Globus pallidus (tissue), 1 donor: ENCODE measurements at places on chromosomes 7 and 10.

- DNase-seq, result no peak
These were observed 230.9 kb downstream of the PARD3 start for GRCh38 chr10:34584164-34584563.

DNA sequence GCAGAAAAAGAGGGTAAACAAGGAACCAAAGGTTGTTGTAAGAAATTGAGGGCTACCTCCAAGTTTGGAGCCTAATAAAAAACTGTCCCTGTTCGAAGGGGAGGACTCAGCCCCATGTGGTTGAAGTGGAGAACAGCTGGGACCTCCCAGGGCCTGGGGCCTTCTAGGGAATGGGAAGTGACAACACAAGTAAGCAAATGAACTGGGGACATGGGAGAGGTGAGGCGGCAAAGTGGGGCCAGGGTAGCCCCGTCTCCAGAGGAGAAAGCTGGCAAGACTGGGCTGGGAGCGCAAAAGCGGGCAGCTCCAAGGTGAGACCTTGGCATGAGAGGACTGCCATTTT lies 198.1 kb downstream of the ZNF438 start:
- no peak for DNase-seq

GRCh38 chr10:71244431-71245419 lies 32.4 kb downstream of the UNC5B start:
- DNase-seq, result no peak

GRCh38 chr7:77455321-77455720 lies 39.2 kb upstream of the GSAP start:
- peak; percentile 83 for DNase-seq

GRCh38 chr7:126979722-126980121 lies 273.0 kb downstream of the GRM8 start:
- no peak for DNase-seq

DNA sequence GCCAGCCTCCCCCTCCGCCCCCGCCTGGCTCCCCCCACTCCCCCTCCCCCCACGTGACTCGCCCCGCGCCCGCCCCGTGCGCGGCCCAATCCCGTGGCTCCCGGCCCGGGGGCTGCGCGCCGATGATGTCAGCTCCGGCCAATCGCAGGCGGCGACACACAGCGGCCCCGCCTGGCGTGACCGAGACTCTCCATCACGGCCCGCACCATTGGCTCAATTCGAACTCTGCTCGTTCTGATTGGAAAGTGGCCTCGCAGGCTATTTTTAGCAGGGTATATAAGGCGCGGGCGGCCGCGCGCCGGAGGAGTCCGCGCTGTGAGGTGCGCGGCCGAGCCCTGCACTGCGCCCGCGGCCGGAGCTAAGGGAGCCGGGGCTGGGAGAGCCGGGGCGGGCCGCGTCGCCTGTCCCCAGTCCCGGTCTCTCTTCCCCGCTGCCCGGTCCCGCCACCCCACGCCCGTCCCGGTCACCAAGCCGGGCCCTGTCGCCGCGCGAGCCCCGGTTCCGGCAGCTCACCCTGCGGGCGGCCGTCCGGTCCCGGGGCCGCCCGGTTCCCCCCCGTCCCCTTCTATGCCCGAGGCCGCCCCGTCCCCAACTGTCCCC lies 342 bp upstream of the KLF6 start:
- DNase-seq, result peak; percentile 97

DNA sequence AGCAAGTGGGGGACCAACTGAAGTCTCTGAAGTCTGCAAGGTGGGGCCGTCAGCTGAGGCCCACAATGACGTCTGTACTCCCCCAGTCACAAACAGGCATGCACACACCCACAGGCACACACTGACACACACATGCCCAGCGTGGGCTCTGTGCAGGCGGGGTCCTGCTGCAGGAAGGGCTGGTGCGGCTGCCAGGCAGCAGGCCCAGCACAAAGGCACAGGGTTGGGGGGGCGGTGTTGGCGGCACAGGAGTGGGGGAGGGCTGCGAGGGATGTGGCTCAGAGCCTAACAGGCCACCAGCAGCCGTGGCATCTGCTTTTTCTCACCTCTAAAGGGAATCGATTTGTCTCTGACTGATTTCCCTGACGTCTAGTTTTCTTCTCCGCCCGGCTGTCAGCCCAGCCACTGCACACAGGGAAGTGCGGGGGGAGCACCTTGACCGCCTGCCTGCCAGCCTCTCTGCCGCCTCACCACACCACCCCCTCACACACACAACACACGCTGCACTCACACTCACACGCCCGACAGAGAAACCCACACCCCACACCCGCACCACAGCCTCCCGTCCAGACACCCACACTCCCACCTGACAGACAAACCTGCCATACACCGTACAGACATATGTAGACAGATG lies 43.5 kb upstream of the ZMIZ1 start:
- DNase-seq, result no peak

DNA sequence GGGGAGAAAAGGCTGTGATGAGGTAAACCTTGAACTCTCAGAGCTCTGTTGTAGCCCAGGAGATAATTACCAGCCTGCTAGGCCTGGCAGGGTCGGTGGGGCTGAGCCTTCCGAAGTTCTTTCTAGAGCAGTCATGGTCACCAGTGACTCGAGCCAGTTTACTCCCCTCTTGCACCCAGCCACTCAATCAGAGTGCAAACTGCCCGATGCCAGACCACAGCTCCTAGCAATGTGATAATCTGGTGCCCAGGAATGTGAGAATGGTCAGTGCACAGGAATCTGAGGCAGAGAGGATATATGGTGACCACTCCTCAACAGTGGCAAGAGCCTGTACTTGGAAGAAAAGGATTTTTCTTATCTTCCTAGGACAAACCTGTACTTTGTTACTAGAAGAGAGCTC lies 46.4 kb upstream of the KMT2E start:
- no peak for DNase-seq

DNA sequence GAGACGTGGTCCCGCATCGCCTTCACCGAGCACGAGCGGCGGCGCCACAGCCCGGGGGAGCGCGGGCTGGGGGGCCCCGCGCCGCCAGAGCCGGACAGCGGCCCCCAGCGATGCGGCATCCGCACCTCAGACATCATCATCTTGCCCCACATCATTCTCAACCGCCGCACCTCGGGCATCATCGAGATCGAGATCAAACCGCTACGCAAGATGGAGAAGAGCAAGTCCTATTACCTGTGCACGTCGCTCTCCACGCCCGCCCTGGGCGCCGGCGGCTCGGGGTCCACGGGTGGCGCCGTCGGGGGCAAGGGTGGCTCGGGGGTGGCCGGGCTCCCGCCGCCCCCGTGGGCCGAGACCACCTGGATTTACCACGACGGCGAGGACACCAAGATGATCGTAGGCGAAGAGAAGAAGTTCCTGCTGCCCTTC lies 737 bp downstream of the CNNM2 start:
- DNase-seq, result no peak
